Left kidney (tissue), 8 donors: ENCODE measurements at places on chromosomes 5 and 9. TPM values are rescaled to one million over a fixed set of nuclear protein-coding genes. Genes with fewer than 3 reads are reported as not detected.

HAND1 gene
- not detected for polyA plus RNA-seq

NAIP gene
- polyA plus RNA-seq: 47.2 TPM

PCDHB4 gene
- polyA plus RNA-seq: 1.9 TPM

CERCAM gene
- 34.9 TPM for polyA plus RNA-seq

MOB3B gene
- polyA plus RNA-seq: 27.3 TPM

IGFBPL1 gene
- polyA plus RNA-seq: 1.9 TPM

MCCC2 gene
- polyA plus RNA-seq: 81.3 TPM

GRCh38 chr9:94033383-94033782, 50.9 kb upstream of the PTPDC1 start:
- DNase-seq: no peak

DNA sequence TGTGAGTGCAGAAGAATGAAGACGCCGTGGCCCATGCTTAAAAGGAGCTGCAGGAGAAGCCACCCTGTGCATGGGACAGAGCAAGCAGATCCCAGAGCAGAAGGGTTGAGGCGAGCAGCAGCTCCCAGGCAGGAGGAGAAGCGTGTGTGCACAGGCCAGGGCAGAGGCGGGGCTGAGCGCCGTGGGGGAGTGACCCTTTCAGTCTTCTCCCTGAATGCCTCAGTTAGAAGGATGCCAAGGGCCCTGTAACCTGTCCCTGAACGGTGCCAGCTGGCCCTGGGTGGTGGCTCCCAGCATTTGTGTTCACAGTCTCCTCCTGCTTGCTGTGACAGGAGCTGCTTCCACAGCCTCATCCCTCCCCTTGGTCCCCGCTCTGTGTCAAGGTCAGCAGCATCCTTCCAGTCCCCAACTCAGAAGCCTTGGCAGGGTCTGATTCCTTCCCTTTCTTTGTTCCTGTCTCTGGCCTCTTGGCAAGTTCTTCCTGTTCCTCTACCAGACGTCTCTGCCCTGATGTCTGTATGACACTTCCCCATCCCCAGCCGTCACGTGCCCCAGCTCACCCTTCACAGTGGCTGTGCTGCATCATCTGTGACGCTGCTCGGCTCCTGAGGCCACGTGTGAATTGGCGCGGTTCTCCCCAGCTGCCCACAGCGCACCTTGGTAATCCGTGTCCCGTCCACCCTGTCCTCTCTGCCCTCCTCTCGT, 5.2 kb downstream of the EXOC3 start:
- no peak for DNase-seq

- DNase-seq: no peak
Measured at GRCh38 chr5:167208911-167209310, 1082.5 kb upstream of the WWC1 start.

DNA sequence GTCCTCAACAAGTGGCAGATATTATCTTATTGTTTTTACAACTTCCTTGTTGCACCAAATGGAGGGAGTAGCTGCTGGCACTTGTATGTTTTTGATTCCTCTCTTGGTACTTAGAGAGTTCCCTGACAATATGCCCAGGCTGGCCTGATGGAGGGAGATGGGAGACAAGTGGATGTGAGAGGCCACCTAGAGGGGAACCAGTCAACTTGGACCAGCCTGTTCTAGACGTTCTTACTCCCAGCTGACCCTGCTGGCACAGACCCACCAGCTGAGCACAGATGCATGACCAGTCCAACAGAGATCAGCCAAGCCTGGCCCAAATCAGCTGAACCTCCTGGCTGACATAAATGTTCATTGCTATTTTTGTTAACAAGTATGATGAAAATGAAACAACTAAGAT, 60.9 kb upstream of the GDNF start:
- no peak for DNase-seq

DNA sequence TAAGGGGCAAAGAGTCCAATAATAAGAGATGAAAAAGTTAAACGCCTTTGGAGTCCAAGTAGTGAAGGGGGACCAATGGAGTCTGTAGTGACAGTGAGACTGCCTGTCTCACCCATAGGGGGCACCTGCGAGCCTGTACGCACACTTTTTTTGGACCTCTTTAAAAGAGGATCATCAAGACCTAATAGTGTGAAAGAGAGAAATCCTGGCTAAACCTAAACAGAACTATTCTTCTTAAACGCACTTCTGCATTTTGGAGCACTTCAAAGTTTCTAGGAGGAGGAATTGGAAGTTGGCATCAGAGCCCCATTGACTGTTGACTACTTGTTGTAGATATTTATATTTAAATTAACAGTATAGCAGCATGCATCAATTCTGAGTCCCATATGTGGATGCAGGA, 636.1 kb upstream of the KLF4 start:
- DNase-seq: no peak

DNA sequence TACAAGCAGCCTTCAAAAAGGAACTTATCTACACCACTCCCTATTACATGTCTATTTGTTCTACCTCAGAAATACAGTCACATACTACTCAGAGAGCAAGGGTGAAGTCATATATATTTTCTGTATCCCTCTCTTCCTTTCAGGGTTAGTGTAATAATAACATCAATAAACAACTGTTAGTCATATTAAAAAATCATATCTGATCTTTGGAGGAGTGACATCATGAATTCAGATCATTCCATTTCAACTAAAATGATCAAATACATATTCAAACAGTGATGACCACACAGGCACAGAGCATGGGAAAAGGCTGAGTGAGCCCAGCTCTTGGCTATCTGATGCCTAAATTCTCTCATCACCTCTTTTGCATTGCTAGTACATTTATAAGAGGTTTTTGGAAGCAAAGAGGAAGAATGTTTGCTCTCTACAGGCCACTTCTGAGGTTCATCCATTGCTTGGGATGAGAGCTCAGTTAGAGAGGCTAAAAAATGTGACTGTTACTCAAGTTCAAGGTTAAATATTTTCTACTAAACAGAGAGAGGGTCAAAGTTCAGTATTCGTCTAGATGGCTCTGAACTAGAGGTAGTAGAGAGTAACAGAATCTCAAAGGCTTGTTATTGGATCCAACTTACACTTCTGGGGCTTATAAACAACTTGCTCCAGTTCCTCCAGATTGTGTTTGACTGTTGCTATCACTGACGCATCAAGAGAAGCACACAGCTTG, 39.0 kb downstream of the RIGI start:
- DNase-seq: no peak

- DNase-seq: no peak
Measured at GRCh38 chr5:58718269-58718978, 135.5 kb downstream of the RAB3C start.

DNA sequence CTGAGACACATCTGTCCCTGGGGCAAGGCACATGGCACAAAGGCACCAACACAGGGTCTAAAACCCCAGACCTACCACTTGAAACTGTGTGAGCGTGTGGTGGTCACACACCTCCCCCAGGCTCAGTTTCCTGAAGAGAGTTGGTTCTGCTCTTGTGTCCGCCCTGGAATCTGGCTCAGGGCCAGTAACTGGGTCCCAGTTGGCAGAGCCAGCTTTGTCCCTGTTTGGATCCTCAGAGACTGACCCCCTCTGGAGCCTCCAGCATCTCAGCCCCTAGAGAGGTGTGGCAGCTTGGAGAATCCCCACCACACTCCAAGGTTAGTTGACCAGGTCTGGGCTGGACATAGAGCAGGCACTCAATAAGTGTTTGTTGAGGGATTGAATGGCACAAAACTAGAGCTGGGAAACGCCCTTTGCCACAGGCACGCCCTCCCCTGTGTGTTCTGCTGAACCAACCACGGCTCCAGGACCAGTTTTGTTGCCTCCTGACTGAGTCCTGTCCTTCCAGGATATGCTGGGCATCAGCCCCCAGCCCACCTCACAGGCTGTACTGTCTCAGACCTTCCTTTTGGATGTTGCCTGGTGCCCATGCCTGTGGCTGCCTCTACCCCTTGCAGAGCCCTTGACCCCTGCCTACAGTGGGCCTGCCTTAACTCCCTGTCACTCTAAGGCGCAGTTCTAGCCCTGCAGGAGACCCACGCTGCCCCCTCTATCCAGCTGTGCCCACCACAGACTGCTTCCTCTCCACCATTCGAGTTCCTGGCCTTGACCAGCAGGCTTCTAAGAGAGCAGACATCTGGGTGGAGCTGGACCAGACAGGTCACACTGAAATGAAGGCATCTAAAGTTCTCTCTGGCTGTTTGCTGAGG, 3.8 kb upstream of the PDLIM4 start:
- DNase-seq: no peak

DNA sequence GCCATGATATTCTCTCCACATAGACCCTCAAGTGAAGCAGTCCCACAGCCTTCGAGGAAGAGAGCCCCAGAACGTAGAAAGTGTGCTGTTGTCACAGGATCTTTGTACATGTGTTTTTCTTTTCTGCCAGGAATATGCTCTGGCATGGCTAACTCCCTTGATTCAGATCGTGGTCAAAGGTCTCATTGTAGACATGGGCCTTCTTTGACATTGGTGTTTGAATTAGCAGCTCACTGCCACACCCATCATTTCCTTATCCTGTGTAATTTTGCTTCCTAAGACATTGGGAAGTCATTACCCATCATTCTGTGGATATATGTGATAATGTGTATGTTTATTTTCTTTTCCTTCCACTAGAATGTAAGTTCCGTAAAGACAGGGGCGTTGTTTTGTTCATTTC, 25.5 kb downstream of the MTRR start:
- DNase-seq: no peak

GRCh38 chr5:135174315-135175096, 140.5 kb upstream of the PITX1 start:
- DNase-seq: no peak

DNA sequence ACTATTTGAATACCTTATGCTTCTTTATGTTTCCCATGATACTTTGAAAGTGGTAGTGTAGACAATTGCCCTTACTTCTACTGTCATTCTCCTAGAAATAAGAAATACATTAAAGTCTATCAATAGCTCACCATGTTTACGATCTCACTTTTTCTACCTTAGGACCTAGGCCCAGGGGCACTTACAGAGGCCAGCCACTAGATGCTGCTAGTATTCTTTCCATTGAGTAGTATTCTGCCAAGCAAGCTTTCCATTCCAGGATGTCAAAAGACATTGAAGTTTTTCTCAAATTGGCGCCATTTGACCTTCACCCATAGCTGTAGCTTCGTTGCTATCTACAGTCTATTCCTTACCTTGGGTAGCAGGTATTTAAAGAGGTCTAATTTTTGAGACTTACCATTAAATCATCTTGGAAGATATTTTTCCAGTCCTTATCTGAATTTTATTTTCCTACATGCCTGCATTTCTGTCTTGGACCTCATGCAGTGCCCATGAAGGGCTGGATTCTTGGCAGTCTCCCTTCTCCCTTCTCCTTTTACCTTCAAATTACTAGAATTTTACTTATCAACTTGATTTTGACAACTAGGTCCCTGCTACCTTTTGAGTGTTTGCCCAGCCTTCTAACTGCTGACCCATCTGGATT, 246.0 kb upstream of the NUDT12 start:
- DNase-seq: peak; percentile 49

GRCh38 chr5:135337064-135337463, 62.0 kb downstream of the MACROH2A1 start:
- no peak for DNase-seq

DNA sequence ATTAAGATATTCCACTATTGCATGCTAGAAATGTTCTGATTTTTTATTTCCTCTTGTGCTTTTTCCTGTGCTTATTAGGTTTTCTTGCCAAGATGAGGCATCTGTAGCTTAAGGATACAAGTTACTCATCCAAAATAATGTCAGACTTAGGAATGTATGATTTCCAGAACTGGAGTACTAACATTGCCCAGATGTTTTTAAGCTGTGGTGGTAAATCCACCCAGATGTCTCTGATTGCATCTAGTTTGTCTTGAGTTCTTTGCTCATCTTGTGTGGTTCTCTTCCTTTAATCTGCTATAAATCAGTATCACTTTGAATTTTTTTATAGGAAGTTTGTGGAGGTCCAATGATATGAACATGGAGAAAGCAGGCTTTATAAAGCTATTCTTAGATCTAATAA, 337.5 kb upstream of the ZNF608 start:
- DNase-seq: no peak

DNA sequence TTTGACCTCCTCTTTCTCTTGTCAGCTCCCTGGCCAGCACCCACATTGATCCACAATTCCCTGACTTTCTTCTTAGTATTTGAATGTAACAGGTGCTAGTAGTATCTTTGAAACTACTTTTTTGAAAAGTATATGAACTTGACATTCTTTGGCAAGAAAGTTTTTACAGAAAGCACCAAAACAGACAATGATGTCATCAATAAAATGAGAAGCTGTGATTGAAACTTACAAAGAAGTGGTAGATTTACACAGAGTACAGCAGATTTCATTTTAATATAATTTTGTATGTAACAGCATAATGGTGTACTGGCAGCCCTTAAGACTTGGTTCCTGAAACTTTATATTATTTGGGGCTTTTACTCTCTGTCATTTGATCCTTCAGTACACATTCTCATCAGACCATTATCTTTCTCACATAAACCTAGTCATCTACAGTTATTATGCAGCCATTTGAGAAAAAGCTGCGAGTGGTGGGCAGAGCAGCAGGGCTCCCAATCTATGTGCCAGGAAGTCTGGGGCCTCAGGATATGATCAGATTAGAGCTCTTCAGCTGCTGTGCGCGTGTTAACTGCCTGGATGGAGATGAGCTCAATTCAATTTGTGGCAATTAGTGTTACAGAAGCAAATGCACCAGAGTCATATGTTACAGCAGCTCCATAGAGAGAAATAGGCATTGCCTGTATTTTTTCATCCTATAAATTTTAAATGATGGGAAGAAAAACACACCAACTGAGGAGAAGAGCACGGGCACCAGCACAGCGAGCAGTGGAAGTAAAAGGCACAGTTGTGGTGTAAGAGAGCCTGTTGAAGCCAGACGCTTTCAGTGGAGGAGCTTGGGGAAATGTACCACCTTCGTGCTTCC, 126.1 kb downstream of the STARD4 start:
- DNase-seq: no peak

GRCh38 chr9:131280660-131281059, 4.3 kb upstream of the FAM78A start:
- DNase-seq: no peak

DNA sequence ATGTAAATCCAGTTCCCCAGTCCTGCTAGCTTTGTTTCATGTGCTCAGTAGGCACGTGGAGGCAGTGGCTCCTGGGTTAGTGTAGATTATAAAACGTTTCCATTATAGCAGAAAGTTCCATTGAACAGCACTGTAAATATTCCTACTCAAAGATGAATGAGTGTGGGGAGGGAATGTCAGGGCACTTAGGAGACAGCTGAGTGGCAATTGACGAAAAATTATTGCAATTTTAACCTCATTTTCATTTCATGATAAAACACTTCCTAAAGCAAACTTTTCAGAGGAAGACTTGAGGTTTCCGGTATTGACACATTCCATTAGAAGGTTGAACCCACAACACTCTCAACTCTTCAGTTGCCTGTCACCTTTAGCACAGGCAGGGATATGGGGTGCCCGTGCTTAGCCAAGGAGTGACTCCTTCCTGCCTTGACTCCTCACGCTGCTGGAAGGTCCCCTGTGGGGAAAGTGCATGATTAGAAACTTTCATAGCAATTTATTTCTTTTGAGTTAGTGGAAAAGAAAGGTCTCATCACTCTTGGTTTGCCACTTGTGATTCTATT, 41.2 kb downstream of the SLC46A2 start:
- no peak for DNase-seq

DNA sequence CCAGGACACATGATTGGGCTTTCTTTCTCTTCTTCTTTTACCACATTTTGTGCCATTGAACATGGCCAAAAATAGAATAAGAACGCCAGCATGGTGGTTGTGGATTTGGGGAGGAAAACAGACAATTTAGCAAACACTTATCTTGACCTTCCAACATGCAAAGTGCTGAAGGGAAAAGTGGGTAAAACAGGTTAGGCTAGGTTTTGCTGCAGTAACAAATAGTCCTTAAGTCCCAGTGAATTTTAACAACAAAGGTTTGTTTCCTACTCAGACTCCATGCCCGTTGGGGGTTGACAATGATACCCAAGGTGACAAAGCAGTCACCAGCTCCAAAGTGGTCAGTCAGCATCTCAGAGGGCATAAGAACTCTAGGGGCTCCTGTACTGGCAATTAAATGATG, 43.2 kb upstream of the STC2 start:
- no peak for DNase-seq
